ENCODE measurements at places on chromosomes 6 and 20.

DNA sequence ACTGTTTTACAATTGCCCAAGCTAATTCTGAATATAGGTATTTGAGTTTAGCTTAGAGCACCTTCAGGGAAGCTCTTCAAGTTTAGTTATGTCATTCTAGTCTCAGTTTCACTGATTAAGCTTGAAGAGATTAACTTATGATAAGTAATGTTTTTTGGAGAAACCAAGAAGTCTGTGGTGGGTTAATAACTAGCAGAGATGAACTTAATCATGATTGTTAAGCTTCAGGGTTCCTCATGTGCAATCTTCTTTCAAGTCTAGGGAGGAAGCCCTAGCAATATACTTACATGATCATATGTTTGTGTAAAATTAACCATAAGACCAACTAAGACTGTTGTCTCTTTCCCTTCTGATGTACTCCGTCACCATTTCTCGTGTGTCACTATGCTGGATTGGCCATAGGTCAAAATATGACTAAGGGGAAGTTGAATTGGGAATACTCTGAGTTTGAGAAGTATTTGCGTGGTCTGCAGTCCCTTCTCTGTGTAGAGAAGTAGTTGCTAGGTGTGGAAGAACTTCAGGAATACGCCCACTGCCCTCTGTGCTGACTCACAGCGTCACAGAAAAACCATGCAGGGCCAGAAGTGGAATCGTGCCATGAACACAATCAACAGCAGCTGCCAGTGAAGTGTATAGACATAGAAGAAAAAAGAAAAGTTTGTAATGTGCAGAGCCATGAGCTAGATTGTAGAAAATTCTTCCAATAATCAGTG, 88.3 kb downstream of the SH3BGRL2 start:
- DNase-seq = no peak

- DNase-seq = no peak
These were observed 183.9 kb downstream of the ERMARD start for GRCh38 chr6:169935348-169935718.

DNA sequence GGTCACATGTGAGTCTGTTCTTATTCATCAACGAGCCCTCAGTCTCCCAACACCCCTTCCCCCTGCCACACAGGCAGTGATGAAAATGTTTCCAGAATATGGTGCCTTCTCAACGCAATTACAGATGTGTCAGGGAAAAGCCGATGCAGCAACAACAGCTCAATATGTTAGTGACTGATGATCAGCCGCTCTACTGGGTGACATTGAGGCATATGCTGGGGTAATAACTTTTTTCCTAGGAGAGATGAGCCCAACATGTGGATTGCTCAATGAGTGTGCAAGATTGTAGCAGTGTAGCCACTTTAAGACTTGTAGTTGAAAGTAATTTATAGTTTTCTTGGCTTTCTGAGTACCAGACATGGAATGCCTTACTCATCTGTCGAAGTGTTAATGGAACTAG, 49.4 kb downstream of the DTD1 start:
- DNase-seq = no peak

- no peak for DNase-seq
These were observed 1.4 kb upstream of the TRIM39 start for GRCh38 chr6:30325150-30325872.

DNA sequence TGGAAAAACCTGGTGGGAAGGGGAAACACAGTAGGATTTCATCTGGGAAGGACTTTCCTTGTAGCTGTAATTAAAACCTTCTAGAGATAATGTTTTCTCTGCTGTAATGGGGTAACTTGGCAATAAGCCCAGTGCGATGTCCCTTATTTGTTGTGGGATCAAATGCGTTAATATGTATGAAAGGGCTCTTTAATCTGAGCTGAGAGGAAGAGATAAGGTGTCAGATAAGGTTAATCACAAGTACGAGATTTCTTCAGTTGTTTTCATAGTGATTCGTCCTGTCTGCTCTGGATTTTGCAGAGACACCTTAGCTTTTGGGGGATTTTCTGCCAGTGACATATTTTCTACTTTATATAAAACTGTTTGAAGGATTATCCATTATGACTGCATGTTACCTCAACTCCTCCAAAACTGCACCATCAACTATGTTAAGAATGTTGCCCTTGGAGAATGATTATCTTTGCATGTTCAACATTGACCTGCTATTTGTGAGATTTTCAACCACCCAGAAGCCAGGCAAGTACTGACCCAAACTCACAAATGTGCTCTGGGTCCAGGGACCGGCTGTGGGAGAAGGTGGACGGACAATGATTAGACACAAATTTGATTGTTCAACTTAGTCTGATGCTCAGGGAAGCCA, 21.2 kb upstream of the ELOVL5 start:
- no peak for DNase-seq

GRCh38 chr6:130734161-130734560, 93.0 kb upstream of the SMLR1 start:
- DNase-seq = no peak

DNA sequence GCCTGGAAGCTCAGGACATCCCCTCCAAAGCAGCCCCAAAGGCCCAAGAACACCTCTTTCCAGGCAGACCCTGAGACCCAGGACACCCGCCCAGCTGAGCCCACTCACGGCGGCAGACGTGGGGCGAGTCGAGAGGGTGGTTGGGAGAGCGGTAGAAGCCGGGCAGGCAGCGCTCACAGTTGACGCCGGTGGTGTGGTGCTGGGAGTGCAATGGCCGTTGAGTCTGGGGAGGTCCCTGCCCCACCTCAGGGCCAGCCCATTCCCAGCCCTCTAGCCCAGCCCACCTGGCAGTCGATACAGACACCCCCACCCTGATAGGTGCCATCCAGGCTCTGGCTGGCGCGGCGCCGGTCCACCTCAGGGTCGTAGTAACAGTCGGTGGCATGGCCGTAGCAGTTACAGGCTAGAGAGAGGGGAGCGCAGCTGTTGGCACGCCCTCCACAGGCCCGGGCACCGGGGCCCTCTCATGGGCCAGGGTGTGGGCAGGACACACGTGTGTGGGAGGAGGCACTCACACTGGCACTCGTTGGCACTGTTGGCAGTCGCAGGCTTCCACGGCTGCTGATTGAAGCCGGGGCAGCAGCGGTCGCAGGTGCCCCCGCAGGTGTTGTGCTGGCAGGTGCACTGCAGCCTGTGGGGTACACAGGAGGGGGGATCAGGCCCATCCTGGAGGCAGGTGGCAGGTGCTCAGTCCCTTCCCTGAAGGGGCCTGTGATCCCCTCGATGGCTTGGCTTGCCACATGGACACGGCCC, 20.5 kb downstream of the LAMA5 start:
- no peak for DNase-seq

DNA sequence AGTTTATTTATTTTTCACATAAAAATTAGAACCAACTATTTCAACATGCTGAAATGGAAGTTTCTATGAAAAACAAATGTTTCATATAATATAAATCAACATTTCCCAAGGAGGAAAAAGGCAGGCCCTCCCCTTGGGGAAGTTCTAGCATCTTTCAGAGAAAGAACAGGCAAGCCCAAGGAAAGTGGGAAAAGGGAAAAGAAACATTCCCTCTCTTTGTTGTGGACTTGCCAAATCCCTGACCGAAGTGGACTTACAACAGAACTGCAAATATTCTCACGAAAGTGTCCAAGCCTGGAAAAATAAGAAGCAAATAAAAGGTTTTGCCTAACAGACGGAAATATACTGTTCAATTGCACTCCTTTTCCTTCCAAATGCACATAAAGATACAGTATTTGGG, 214.4 kb downstream of the ATXN1 start:
- DNase-seq = no peak

- no peak for DNase-seq
These were observed 93.8 kb upstream of the RPS6KA2 start for GRCh38 chr6:166720856-166721255.

GRCh38 chr6:97150932-97151331, 132.1 kb downstream of the MMS22L start:
- no peak for DNase-seq

- DNase-seq = no peak
These were observed 148.7 kb downstream of the PRL start for GRCh38 chr6:22147921-22148776.

GRCh38 chr6:143368426-143368825, 82.1 kb downstream of the ADAT2 start:
- DNase-seq = no peak

DNA sequence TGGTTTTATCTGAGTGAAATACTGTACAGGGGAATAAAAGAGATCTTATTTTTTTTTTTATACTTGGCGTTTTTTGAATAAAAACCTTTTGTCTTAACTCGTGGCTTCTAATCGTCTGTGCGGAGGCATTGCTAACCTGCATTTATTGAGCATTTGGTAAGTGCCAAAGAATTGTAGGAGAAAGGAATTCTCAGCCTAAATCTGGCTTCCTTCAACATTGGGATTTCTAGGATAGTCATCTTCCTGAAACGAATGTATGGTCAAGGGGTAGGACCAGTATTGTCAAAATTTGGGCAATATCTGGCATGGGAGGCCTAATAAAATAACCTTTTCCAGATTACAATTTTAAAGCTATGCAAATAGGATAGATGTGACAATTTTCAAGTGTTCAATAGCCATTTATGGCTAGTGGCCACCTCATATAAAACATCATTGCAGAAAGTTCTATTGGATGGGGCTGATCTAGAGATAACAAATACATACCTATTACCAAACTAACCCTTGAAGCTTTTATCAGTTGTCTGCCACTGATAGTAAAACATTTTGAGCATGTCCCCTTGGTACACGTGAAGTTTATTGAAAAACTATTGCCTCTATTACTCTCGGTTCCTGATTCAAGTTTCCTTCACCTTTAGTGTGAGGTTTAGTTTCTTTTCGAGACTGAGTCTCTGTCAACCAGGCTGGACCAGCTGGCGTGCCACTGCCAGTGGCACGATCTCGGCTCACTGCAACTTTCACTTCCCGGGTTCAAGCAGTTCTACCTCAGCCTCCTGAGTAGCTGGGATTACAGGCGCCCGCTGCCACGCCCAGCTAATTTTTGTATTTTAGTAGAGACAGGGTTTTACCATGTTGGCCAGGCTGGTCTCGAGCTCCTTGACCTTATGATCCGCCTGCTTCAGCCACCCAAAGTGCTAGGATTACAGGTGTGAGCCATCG, 5.6 kb downstream of the PIM1 start:
- DNase-seq = no peak

GRCh38 chr6:128310451-128310850, 209.9 kb downstream of the PTPRK start:
- no peak for DNase-seq

- no peak for DNase-seq
These were observed 628.0 kb downstream of the HTR1B start for GRCh38 chr6:76835293-76835692.

DNA sequence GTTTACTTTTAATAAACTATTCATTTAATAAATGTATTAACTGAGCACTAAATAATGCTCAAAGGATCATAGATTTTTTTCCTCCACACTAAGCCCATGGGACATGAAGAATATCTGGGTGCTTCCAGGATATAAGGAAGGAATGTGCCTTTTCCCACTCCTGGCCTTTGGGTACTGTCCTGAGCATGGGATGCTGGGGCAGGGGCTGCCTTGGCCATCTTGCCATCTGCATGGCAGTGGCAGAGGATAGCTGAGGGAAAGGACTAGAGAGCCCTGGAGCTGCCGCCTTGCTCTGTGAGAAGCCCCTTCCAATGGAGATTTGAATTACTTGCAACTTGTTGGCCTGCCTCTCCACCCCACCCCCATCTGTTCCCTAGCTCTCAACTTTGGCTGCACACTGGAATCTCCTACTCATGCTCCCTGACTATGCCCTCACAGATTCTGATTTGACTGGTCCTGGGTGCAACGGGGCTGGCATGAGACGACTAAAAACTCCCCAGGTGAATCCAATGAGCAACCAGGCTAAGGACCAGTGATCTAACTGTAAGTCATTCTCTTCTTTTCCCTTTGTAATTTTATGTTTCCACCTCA, 15.6 kb downstream of the DDRGK1 start:
- no peak for DNase-seq

- no peak for DNase-seq
These were observed 17.5 kb downstream of the COL12A1 start for GRCh38 chr6:75188221-75188925.

GRCh38 chr6:50936277-50936681, 117.6 kb downstream of the TFAP2B start:
- no peak for DNase-seq

DNA sequence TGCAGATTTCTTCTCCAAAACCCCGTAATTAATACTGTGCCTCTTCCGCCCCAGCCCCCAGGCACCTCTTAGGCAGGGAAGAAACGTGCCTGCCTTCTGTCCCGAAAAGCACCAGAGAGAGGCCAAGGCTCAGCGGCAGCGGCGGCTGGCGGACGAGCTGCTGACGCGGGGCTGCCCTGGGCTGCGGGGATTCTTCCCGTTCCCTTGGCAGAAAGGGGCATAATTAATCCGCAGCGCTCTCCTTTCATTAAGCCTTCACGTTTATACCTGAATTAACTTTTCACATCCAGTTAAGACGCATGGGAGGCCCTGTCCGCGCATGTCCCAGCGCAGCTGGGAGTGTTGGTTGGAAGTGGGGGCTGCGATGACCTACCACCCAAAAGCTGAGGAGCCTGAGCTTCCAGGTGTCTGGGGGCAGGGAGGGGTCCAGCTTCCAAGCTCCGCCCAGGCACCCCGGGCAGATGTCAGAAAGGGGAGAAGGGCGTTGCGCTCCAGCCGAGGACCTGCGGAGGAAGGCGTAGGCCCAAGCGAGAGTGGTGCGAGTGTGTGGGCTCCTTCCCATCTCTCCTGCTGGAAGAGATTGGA, 167.4 kb upstream of the LRFN2 start:
- no peak for DNase-seq

DNA sequence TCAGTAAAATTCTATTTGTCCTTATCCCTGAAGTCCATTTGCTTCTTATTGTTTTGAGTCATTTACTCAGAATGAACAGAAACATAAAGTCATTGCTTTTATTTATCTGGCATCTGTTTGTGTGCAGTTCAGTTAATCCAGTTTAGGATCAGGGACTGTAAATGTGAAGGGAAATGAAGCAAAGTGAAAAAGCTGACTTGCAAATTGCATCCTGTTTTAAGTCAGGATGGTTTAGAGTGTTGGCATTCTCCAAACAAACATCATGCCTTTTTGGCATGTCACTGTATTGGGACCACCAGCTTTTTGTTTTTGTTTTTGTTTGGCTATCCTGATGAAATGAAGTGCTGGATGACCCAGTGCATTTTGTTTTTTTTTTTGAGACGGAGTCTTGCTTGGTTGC, 100.2 kb upstream of the CLDN20 start:
- DNase-seq = no peak

DNA sequence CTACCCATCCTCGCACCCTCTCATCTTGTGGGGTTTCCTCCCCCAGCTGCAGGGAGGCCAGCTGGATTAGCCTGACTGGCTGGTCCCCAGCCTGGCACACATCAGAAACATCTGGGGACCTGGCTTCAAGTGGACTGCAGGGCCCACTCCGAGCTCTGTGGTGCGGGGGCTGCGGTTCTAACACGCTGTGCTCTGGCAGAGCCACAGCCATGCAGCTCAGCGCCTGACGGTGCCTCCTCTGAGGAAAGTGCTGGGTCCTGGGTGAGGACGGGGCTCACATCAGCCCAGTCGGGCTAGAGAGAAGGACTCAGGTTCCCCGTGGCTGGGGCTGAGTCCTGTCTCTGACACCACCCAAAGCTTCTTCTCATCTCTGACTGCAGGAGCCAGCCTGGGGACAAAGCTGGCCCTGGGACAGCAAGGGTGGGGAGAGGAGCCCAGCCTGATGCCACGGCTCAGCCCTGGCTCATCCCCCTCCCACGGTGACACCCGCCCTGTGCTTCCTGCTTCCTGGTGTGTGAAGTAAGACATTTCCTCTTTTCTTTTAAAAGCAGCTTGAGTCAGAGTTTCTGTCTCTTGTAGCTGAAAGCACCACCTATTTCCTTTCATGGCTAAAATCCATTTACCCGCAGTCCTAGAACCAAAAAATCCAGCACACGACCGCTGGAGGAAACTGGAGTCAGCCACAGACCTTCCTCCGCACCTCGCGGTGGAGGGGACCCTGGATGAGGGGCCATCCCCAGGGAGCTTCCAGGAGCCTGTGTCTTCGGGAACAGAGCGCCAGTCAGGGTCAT, 127.4 kb upstream of the AFDN start:
- no peak for DNase-seq

Data from iPS DF 6.9 (cell line).